ENCODE measurements at places on chromosomes 12 and 14.
A peak's percentile ranks its signal among the peaks of the same experiment; 100 is the strongest.

- no peak for DNase-seq
Measured at GRCh38 chr14:101113835-101114725, 210.6 kb upstream of the RTL1 start.

DNA sequence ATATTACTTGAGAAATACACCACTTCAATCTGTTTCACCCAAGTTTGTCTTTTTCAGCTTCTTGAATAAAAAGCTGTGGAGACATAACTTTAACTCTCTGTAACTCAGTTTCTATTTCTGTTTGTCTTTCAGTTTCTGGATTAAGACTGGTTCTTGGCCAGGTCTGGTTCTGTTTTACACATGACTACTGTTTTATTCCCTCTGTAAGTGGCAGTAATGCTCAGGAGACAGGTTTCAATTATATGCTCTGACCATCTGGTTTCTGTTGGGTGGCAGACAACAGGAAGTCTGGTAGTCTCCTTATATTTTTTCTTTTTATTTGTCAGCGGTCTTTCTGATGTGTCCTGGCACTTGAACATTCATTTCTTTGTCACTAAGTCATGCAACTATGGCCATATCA lies 102.9 kb downstream of the RPS29 start:
- no peak for DNase-seq

- DNase-seq: no peak
Measured at GRCh38 chr12:76692846-76693245, 71.1 kb upstream of the ZDHHC17 start.

DNA sequence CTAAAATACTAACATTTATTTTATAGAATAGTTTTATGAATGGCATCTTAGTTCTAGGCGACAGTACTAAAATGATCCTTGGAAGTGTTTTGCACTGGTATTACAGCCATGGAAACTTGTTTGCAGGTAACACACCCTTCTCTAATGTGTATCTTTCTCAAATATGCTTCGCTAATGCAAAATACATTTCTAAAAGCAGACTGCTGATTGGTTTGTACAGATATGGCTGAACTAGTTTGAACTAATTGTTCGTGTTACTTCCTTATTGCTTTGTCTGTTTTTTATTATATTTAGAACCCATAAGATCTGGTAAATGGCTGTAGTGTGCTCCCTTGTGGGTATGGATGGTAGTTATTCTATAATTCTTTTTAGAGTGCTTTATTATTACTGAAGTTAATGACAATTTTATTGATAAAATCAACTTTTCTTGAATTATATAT lies 53.0 kb downstream of the ATF7IP start:
- DNase-seq: no peak

GRCh38 chr12:42481368-42481767 lies 108.2 kb downstream of the PRICKLE1 start:
- DNase-seq: no peak

DNA sequence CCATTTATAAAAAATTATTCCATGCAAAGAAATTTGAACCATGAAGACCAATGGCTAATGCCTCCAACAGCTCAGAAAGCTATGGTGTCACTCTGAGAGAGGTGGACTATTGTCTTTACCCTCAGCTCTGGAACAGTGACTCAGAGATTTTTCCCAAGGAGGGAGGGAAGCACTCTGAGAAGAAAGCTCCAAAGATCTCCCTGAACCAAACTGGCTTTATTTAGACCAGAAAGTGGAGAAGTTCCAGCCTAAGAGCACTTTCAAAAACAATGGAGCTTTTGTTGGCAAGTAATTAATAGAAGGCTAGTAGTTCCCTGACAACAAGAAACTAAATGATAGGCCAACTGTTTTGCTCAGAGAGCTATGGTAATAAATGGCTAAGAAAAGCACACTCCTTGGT lies 599.9 kb upstream of the MDGA2 start:
- no peak for DNase-seq

- DNase-seq: no peak
Measured at GRCh38 chr12:45670346-45671065, 59.0 kb upstream of the ARID2 start.

DNA sequence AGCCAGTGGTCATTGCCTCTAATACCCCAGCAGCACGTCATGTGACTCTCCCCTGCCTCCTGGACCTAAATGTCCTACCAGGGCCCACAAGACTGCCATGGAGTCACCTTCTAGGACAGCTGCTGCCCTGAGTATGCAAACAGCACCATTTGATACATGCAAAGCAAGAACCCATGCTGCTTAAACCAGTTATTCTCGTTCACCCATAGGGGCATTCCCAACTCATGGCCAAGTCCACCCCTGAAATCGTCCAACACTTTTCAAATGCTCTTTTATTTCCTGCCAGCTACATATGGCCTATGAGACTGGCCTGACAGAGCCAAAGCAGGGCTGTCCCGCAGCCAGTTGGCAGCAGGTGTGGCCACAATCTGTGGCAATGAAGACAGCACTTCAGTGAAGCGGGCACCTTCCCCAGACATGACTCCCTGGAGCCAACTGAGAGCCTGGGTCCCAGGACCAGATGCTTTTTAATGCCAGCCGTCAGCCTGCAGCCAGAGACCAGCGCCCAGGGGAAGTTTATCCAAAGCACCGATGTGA lies 99.9 kb downstream of the BCAT1 start:
- no peak for DNase-seq

DNA sequence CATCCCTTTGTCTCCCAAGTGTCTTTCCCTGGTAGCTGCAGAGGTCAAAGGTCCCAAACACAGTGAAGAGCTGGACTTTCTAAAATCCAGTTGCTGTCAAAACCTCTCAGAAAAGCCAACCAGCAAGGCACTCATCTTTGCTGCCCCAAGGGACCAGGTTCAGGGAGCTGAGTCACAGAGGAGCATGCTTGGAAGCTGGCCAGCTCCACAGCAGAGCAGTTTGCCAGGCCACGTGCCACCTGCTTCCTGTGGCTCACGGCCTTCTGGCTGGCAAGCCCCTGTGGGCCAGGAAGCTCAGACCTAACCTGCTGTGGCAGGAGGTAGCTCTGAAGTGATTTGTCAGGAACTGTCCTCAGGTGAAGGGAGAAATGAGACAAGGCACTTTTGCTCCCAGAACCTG lies 3.6 kb downstream of the ISCU start:
- peak; percentile 66 for DNase-seq

DNA sequence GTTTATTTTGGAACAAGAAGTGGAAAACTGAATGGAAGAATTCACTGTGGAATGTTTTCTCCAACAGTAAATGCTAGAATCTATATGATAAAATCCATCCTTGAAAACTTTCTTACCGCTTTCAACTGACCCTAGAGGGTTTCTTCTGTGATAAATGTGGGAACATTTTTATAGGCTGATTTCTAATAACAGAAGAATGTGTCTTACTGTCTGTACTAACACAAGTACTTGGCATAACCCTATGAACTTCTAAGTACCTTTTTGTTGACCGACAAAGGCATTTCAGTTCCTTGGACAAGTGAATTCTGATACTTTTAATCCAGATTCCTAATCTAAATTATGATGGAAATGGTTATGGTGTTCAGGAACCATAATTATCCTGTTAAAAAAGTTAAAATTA lies 1109.7 kb upstream of the FLRT2 start:
- no peak for DNase-seq

DNA sequence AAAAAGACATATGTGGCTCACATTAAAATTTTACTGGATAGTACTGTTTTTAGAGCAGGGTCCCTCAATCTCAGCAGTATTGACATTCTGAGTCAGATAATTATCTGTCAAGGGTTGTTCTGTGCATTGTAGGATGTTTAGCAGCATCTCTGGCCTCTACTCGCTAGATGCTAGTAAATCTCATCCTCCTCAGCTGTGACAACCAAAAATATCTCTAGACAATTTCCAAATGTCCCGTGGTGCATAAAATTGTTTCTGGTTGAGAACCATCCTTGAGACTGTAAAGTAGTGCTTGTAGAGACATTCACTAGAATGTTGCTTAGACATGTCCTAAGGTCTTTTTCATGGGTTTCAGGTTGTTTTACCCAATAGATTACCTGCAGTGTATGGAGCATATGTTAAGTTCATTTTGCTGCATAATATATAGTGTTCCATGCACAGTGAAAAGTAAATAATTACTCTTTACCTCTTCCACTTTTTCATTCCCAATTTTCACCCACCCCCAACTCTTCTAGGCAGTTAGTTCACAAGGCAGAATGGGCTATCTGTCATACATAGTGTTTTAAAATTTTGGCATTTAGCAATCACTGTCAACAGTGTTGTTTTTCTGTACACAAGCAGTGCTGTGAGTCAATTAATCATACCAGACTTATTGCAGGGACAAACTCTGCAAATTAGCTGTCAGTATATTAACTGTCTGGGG lies 200.2 kb upstream of the SLC38A2 start:
- DNase-seq: no peak

DNA sequence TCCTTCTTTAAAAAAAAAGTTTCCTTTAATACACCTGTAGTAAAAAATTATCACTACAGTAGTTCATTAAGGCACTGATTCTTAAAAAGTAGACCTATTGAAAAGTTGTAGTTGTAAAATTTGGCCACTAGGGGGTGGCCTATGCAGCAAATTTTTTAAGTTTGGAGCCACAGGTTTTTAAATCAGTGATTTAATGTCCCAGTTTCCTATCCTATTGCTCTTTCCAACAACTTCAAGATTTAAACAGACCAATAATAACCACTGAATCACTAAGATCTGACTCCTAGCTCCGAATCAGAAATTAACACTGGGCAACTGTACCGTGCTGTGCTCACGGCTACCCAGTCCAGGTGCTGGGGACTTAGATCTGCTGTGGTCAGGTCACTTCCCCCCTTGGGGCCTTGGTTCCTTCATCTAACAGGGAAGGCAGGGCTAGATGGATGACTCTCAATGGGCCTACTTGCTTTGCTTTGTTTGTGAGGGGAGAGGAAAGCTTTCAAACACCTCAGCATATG lies 279.3 kb downstream of the MED13L start:
- DNase-seq: peak; percentile 8

GRCh38 chr12:112828541-112828940 lies 37.0 kb downstream of the RPH3A start:
- no peak for DNase-seq

DNA sequence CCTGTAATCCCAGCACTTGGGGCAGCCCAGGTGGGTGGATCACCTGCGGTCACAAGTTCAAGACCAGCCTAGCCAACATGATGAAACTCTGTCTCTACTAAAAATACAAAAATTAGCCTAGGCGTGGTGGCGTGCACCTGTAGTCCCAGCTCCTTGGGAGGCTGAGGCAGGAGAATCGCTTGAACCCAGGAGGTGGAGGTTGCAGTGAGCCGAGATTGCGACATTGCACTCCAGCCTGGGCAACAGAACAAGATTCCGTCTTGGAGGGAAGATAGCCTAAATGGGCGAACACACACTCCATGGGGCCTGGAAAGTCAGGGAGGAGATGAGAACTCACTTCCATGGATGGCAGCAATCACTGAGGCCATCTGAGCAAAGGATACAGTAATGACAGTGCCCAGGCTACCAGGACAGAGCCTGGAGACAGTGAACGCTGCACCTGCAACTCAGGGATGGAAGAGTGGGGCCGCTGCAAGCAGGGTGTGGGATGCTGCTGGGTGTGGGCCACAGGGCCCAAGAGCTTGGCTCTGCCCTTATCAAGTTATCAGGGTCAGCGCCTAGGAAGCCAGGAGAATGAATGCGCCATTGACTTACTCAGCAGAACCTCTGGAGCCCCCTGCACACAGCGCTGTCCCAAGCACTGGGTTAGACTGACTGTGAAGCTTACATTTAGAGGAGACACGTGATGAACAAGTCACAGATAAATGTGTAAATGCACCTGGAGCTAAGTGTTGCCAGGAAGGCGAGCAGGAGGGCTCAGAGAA lies 28.9 kb downstream of the FOXN3 start:
- no peak for DNase-seq

DNA sequence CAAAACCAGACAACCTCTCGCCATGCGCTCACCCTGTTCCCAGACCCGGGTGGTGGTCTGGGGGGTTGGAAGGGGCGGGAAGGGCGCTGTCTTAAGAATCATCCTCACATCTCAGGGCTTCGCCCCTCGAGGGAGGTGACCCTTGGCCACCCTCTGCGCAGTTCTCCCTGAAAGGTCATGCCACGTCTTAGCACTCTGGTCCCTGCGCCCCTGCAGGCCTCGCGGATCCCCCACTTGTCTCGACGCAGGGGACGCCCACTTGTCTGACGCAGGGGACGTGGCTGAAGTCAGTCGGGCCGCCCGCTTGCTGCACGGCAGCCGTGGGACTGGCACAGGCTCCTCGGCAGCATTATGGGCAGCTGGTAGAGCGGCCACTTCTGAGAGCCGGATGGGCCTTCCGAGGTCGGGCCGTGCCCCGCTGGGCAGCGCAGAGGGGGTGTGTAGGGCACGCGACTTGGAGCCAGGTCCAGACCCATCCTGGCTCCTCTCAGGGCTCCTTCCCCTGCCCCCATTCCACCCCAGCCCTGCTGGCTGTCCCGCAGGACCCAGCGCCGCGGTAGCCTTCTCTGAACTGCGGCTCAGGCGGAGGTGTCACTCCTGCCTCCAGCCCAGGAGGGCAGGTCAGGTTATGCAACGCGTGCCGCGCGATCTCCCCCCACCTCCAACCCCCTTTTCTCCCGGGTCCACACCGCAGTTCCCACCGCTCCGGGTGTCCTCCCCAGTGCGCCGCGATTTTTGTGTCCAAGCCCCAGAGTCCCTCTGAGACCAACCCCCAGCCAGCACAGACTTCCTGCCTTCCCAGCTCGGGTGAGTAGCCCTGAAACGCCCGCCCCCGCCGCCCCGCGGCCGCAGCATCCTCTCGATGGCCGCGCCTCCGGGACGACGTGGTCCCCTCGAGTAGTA lies 40.9 kb upstream of the CAPRIN2 start:
- peak; percentile 54 for DNase-seq

GRCh38 chr12:97487470-97487869 lies 24.9 kb downstream of the RMST start:
- DNase-seq: no peak

DNA sequence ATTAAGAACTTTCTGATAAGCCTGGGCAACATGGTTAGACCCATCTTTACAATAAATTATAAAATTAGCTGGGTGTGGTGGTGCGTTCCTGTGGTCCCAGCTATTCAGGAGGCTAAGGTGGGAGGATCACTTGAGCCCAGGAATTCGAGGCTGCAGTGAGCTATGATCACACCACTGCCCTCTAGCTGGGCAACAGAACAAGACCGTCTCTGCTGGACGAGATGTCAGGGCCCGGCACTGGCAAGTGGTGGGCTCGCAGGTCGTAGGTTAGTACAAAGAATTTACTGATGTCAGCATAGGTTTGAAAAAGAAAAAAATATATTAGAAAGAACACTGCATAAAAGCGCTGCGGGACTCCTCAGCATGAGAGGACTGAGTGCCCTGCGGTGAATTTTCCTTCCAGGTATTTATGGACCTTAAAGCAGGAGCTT lies 15.7 kb upstream of the VSIG10 start:
- DNase-seq: no peak

Measured in Panc1 (cell line).